ENCODE measurements at places on chromosomes 6 and 20.

DNA sequence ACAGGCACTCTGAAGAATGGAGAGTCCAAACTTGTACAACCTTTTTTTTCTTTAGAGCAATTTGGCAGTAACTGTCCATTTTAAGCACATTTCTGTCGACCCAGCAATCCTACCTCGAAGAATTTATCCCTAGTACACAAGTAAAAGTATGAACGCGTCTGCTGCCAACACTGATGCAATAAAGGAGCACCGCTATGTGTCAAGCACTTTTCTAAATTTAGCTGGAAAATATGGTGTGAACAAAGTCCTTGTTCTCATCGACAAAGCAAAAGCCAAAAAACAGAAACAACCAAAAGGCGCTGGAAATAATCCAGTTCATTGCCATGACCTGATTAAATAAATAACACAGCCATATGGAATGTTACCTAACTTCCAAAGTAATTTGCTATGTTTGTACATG lies 1.1 kb downstream of the DPM1 start:
- peak; percentile 2 for DNase-seq

DNA sequence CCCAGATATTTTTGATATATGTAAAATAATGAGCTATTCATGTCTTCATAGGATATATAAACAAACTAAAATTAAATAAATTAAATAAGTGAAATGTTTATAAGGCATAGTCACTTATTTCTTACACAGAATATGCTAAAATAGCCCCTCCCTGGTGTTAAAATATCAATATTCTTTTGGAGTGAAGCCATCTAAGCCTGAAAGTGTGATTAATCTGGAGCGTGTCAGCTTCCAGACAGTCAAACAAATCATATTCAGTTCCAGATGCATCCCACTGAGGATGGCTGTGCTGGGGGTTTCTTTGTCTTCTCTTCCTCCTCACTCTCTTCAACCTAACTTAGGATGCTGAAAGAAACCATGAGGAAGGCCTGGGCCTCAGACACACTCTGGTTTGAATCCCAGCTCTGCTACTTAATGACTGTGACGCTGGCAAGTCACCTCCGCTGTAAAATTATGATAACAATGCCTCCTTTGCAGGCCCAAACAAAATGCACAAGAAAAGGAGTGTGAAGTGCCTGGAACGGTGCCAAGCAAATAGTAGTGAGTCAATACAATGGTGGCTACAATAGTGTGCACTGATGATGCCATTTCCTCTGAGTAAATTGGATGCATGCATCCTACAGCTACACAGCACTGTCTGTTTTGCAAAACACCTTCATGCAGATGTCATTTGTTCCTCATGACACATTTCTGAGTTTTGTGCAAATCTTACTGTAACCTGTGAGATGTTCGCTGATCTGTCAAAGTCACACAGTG lies 161.4 kb downstream of the FOXC1 start:
- no peak for DNase-seq

GRCh38 chr20:62120990-62121775 lies 1.1 kb upstream of the LSM14B start:
- no peak for DNase-seq

DNA sequence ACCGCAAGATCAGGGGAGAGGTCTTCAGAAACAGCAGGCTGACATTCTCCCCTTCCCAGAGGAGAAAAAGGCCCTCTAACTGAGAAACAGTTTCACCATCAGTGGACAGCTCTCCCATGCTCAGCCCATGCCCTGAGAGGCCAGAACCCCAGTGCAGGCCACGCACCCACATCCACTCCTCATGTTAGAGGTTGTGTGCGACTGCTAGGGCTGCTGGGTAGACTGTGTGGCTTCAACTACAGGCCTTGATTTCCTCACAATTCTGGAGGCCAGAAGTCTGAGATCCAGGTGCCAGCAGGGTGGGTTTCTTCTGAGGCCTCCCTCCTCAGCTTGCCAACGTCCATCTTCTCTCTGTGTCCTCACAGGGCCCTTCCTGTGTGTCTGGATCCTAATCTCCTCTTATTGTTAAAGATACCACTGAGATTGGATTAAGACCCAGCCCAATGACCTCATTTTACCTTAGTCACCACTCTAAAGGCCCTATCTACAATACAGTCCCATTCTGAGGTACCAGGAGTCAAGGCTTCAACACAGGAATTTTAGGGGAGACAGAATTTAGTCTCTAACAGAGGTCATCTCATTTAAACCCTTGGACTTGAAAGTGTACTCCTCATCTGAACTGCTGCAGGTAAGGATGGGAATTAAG lies 67.7 kb upstream of the CD93 start:
- DNase-seq: no peak

GRCh38 chr20:49052334-49052733 lies 6.2 kb downstream of the CSE1L start:
- DNase-seq: no peak

DNA sequence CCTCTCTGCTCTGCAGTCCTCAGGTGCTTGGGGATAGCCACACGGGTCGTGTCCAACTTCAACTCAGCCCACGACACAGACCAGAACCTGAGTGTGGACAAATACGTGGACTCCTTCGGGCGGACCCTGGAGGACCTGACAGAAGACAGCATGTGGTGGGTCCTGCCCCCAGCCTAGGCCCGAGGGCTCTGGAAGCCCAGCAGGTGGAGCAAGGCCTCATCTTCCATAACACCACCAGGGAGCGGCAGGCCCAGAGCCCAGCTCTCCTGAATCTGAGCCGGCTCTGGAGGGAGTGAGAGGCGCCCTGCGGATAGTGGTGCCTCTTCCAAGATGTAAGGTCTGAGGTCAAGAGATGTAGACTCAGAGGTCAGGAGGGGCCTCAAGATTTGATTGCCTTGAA lies 19.6 kb downstream of the TGM6 start:
- DNase-seq: no peak

DNA sequence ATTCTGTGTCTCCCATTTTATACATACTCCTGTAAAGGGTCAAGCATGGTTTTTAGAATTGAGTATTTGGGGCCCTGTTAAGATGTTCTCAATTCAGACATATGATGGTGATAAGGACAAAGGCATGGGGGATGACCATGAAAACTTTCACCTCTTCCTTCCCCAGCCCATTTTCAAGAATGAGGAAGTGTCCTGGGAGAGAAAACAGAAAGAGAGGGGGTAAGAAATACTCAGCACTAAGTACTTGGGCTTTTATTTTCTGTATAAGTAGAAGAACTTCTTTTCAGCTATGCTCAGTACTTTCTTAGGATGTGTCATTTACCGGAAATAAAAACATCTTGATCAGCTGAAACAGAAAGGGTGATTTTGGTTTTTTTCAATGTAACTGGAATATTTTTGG lies 10.9 kb upstream of the MBOAT1 start:
- no peak for DNase-seq

DNA sequence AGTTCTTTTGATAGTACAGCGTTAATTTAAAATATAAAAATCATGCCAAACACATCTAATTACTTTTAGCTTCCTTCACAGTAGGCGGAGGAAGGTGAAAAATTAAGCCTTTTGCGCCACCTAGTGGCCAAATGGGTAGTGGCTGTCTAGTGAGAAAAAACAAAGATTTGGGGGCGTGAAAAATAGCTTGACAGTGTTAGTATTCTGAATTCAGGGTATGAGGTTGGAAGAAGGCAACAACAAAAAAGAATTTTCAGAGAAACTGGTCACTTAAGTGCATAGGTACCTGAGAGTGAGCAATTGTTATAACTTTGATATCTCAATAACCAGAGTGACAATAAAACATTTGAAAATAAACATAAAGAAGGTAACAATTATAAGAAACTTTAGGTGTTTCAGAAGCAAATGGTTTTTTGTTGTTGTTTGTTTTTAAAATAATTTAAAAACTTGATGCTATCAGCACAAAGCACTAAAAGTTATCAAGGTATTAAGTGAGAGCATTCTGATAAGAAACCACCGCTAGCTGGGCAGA lies 14.3 kb downstream of the PSMB9 start:
- peak; percentile 90 for DNase-seq

- no peak for DNase-seq
These were observed 10.3 kb downstream of the SERPINB1 start for GRCh38 chr6:2831392-2831791.

DNA sequence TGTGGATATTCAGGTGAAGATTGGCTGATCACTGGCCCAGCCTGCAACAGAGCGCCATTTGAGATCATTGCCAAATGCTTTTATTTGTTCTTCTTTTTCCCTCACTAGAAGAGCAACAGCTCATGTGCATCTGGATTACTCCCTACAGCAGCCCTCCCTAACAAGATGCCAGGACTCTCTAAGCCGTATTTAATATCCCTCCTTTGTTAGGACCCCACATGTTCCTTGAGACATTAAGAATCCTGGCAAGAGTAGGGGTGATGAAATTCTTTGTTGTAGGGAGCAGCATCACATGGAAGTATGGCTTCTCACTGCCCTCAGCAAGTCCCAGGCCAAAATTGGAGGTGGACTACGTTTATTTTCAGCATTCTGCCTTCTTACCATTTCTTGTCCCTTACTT lies 167.8 kb downstream of the PAX1 start:
- no peak for DNase-seq

GRCh38 chr6:161748535-161749416 lies 474.9 kb upstream of the AGPAT4 start:
- DNase-seq: no peak

- DNase-seq: no peak
These were observed 161.8 kb downstream of the KCNQ5 start for GRCh38 chr6:72783666-72784065.

GRCh38 chr20:15061061-15061430 lies 723.6 kb upstream of the FLRT3 start:
- DNase-seq: no peak

DNA sequence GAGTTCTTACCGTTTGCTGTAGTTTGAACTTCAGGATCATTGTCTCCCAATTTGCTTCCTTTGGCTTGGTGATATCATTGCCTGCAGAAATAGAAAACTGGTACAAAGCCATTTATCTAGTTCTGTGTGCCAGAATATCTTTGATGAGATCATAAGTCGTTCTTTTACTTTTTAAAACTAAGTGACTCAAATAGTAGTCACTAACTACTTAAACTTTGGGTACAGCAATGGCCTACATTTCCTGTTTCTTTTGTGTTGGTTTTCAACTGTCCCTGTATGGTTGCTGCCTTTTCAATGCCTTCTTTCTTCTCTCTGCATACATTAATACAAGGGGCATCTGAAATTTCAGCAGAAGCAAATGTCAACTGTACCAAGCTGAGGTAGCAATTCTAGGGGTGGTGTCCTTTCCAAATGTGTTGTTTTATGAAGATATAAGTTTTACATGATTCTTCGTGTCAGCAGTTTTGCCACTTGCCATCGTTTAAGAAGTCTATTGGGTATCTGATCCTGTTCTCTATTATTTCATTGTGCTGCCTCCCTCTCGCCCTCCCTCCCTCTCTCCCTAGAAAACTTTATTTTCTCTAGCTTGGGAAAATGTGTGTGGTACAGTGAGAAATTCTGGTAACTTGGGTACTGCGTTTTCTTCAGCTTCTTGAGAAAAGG lies 238.5 kb downstream of the FARS2 start:
- DNase-seq: no peak

- no peak for DNase-seq
These were observed 74.7 kb downstream of the BTBD3 start for GRCh38 chr20:11992426-11992825.

GRCh38 chr20:50545126-50545525 lies 34.9 kb downstream of the PTPN1 start:
- DNase-seq: no peak

- peak; percentile 73 for DNase-seq
These were observed 114.6 kb upstream of the RIPOR2 start for GRCh38 chr6:25050356-25050755.

GRCh38 chr20:7714549-7714948 lies 225.7 kb downstream of the HAO1 start:
- DNase-seq: no peak

GRCh38 chr6:28953039-28953584 lies 29.3 kb upstream of the TRIM27 start:
- DNase-seq: peak; percentile 71

DNA sequence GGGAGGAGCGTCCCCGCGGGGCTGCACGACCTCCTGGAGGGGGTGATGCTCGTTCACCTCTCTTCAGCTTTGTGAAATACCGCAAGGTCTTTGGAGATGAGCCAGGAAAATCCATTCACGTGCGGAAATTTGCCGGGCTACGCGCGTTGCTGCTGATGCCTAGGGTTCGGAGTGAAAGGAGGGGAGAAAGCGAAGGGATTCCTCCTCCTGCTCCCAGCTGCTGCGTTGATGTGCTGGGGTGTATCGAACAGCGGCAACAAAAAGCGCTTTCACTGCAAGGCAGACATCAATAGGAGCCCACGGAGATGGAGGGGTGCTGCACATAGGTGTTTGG lies 391 bp upstream of the B3GAT2 start:
- DNase-seq: no peak

- DNase-seq: no peak
These were observed 163.7 kb downstream of the DLL1 start for GRCh38 chr6:170127151-170127550.

DNA sequence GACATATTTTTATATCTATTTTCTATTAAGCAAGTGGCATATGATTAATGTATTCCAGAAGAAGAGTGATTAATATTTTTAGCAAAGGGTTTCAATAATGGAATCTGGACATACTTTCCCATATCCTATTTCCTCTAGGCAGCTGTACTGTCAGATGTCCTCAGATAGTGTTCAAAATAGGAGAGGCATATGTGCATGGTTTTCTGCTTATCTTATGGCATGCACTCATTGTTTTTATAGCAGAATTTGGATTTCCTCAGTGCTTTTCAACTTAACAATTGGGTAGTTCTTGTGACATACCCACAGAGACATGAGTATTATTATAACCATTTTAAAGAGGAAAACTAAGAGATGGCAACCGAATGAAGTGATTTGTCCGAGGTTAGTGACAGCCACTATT lies 12.6 kb upstream of the SLC17A5 start:
- DNase-seq: no peak

Data from CD4-positive, alpha-beta T cell treated with Interleukin-10 for 1 hour (primary cell).